ENCODE measurements at places on chromosomes 4 and X.

DNA sequence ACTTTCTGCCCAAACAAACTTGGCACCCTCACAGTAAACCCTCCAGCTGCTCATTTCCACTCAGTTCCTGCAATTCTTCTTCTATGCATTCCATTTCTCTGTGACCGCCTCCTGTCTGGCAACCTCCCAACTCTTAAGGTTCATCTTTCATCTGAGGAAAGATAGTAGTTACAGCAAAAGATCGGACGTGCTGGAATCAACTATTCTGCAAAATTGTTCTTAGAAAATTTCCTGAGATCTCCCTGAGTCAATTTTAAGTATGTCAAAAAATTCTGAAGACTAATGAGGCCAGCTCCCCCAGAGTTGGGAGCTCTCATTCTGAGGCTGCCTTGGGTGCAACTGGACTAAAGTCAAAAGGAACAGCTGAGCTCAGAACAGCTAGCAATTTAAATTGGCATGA lies 1026.0 kb downstream of the ADGRL3 start:
- DNase-seq: no peak

GRCh38 chrX:53284684-53285447 lies 3.5 kb upstream of the IQSEC2 start:
- DNase-seq: peak; percentile 55

- DNase-seq: no peak
These were observed 196.7 kb upstream of the LNX1 start for GRCh38 chr4:53788011-53788410.

DNA sequence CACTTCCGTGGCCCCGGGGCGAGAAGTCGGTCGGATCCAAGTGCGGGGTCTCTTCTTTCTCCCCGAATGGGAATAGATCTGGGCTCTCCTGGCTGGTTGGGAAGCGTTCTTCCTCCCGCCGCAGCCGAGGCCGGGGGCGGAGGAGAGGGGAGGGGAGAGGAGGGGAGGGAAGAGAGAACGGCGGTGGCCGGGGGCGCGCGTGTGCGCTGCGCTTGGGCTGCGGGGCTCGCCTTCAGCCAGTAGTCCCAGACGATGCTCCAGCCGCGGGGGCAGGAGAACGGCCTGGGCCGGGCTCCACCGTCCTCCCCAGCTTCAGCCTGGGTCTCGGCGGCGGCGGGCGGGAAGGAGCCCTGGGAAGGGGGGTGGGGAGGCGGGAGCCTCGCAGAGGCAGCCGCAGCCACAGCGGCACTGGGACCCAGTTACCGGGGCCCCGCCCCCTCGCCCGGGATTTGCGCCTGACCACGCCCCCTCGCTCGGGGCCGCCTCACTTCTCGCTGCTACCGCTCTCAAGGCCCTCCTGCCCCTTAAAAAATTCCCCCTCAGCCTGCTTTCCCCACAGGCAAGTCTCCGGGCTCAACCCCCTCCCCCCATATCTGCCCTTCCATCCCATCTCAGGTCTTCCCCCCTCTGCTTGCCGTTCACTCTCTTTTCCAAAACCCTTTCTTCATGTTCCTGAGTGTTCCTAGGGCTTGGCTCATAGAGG lies at the start of gene FGD1:
FGD1 (minus strand) TSS at position 421 of the 703 bp plus-strand sequence. CDS start 802 bp downstream, outside the sequence.
- peak; percentile 43 for DNase-seq

Data from posterior cingulate gyrus (tissue), 11 donors.